ENCODE measurements at places on chromosomes 7 and 10. TPM values are rescaled to one million over a fixed set of nuclear protein-coding genes. Genes with fewer than 3 reads are reported as not detected.

DNA sequence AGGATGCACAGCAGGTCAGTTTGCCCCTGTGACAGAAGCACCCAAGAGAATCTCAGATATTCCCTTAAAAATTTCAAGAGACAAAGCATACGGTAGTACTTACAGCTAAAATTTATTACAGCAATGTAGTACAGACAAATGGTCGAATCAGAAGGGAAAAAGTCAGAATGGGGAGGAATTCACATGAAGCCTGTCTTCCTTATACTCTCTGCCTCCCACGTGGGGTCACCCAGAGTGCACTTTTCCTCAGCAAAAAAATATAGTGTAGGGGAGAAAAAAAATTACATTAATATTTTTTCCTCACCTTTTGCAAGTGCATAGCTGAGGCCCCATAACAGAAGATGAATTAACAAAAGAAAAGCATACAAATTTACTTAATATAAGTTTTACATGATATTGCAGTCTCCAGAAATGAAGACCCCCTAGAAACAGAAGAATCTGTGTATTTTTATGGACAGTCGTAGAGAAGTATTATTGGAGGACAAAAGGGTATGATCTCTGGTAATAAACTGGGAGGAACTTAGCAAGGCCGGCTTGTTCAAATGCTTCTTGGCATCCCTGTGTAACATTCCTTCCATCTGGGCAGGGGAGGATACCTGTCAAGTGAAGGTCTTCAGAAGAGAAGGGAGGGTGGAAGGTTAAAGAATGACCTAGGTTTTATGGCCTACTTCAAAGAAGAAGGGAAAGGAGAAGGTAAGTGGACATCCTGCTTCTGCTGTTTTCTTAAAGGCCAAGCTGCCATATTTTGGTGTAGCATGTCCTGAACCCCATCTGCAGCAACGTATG lies 270.6 kb upstream of the MAGI2 start:
- no peaks in the 10 kb centered on the region for H3K36me3 ChIP-seq
- H3K4me1 ChIP-seq, result no peaks in the 10 kb centered on the region
- DNase-seq, result no peak
- no peak overlapping the region for H3K4me3 ChIP-seq
- no peaks in the 10 kb centered on the region for H3K27me3 ChIP-seq
- no peak overlapping the region for H3K27ac ChIP-seq

PAPSS2 gene
- 0.13 TPM for total RNA-seq

DNA sequence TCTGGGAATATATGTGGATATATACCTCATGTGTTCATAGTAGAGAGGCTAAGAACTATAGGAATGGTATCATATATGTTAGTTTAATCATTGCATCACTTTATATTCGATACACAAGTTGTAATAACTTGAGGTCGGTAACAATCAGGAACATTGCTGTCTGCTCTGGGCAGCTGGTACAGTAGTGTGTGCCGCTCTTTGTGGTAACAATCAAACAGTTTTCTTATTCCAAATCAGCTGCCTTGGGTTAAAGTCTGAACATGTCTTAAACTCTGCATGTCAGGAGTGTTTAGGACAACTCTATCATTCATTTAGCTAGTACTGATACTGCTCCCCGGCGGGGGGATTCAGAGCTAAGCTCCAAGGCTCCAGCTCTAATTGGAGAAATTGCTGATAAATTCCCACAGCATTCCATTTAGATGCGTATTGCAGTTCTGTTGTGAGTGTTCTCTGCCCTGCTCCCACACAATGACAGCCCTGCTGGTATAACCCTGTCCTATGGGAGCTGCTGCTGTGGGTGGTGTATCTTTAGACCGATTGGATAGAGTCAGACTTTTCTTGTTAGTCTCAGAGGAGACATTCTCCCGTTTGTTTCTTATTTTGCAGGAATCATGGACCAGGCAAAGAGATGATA lies 707.5 kb upstream of the FZD8 start:
- H3K4me3 ChIP-seq, result no peak overlapping the region
- no peaks in the 10 kb centered on the region for H3K36me3 ChIP-seq
- H3K4me1 ChIP-seq, result no peaks in the 10 kb centered on the region
- no peaks in the 10 kb centered on the region for H3K27me3 ChIP-seq

GRCh38 chr10:105506262-105506661 lies 865.2 kb downstream of the SORCS3 start:
- no peak for DNase-seq
- H3K36me3 ChIP-seq, result no peaks in the 10 kb centered on the region
- no peaks in the 10 kb centered on the region for H3K27me3 ChIP-seq

DNA sequence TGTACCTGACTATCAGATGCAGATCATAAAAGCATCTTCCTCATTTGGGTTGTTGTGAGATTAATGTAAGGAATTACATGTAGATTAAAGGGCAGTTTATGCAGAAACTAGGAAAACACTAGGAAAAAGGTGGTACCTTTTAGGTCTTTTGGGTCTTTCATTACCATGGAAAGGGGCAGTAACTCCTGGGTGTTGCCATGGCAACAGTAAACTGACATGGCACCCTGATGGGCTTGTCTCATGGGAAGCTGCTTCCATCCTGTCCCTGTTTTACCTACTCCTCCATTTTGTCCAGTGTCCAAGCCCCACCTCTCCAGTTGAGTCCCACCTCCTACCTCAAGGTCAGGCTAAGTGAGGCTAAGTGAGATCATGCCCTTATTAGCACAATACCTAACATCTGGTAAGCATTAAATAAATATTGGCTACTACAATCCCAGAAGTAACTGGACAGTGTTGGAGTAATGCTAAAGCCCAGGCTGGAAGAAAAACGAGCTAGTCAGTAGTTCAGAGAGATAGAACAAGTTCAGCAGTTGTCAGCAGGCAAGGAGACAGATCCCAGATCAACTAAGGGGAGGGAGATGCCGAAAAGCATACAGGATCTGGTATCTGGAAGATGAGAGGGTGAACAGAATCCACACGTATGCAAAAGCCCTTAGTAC lies 240.0 kb upstream of the AUTS2 start:
- DNase-seq, result no peak
- H3K27ac ChIP-seq, result no peak overlapping the region
- H3K4me3 ChIP-seq, result no peak overlapping the region
- no peaks in the 10 kb centered on the region for H3K4me1 ChIP-seq

DNA sequence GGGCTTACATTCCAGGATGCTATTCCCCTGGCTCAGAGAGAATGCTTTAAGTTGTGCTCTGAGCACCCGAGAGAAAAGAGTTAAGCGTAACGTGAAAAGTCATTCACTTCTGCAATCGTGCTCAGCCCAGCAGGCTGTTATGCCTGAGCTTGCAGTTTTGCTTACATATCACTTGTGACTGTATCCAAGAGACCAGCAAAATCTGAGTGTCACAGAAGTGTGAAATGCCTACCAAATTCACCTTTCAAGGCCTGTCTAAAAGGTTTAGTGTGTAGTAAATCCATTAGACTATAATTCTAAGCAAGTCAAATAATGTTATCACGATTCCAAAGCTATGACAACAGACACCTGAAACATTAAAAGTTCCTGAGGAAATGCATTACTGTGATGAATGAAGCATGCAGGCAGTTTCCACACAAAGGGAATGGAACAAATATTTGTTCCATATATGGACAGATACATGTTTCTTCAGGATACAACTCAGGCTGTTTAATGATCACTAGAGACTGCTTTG lies 20.1 kb downstream of the ITGB1 start:
- no peak for DNase-seq
- H3K27me3 ChIP-seq, result no peaks in the 10 kb centered on the region
- H3K4me1 ChIP-seq, result peaks cover 31% of the 10 kb centered on the region
- no peak overlapping the region for H3K4me3 ChIP-seq
- H3K27ac ChIP-seq, result no peak overlapping the region

- no peaks in the 10 kb centered on the region for H3K36me3 ChIP-seq
- DNase-seq, result no peak
- no peak within 1 kb of the TSS for H3K27ac ChIP-seq
- no peak within 1 kb of the TSS for H3K4me3 ChIP-seq
Observed at GRCh38 chr10:122699796-122700455, at the start of gene C10orf120. Gene C10orf120, minus strand, starts transcription at chr10:122699846. Its CDS starts 56 bp downstream, at chr10:122699790.

DENND10 gene
- 33.9 TPM for total RNA-seq

DNA sequence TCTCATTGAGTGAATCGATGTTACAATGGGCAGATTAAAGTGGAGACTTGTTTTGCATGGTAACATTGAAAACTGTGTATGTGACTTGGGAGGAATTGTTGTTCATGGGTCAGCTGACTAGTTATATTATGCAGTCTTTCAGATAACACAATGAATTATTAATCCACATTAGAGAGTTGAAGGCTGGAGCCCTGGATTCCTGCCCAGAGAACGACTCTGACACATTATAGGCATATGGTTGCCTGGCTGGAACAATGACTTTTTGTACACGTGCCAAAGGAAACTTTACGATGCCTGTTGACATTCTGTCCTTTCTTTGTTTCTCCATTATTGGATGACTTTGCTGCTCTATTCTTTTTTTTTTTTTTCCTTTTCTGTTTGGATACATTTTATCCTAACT lies 52.3 kb upstream of the TMEM229A start:
- H3K4me1 ChIP-seq, result no peaks in the 10 kb centered on the region
- no peak for DNase-seq
- no peak overlapping the region for H3K27ac ChIP-seq
- no peaks in the 10 kb centered on the region for H3K36me3 ChIP-seq
- no peaks in the 10 kb centered on the region for H3K27me3 ChIP-seq

PSTK gene
- 10.6 TPM for total RNA-seq

DKK1 gene
- total RNA-seq, result not detected

DNA sequence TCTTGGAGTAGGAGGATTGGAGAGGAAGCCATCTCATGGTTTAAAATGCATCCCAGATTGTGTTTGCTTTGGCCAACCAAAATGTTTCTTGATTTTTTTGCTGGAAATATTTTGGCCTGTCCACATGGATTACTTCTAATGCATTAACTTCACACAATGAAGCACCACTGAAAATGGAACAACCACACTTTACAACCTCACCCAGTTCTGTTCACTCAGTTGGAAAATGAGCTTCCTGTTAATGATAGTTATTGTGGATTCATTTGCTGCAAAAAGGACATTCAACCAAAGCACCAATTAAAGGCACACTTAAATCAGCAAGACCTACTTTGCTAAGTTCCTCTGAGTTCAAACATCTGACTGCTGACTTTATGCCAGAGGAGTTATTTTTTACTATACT lies 11.3 kb upstream of the A1CF start:
- H3K4me1 ChIP-seq, result no peaks in the 10 kb centered on the region
- no peak overlapping the region for H3K4me3 ChIP-seq
- peaks cover 4% of the 10 kb centered on the region for H3K27me3 ChIP-seq
- DNase-seq, result no peak
- H3K27ac ChIP-seq, result no peak overlapping the region

GRCh38 chr7:111708072-111708471 lies 145.8 kb upstream of the IMMP2L start:
- H3K36me3 ChIP-seq, result no peaks in the 10 kb centered on the region
- no peaks in the 10 kb centered on the region for H3K4me1 ChIP-seq
- no peaks in the 10 kb centered on the region for H3K27me3 ChIP-seq
- DNase-seq, result no peak
- H3K27ac ChIP-seq, result no peak overlapping the region
- no peak overlapping the region for H3K4me3 ChIP-seq

DNA sequence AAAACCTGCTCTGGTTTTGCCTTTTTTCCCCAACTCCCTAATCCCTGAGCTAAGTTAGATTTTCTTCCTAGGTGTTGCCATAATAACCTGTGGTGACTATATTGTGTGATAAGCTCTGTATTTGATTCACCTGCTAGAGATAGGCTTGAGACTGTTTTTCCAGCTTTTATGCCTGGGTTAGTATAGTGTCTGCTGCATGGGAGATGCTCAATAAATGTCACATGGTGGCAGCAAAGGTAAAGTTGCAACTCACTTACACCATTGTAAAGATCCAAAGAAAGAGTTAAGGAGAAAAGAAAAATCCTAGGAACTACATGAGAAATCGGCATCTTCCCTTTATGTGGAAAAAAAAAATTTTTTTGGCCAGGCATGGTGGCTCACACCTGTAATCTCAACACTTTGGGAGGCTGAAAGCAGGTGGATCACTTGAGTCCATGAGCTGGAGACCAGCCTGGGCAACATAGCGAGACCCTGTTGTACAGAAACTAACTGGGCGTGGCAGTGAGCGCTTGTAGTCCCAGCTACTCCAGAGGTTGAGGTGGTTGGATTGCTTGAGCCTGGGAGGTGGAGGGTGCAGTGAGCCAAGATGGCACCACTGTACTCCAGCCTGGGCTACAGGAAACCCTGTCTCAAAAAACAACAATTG lies 3.7 kb downstream of the CCNJ start:
- no peak overlapping the region for H3K27ac ChIP-seq
- DNase-seq, result no peak
- H3K4me3 ChIP-seq, result no peak overlapping the region
- peaks cover 2% of the 10 kb centered on the region for H3K36me3 ChIP-seq
- H3K27me3 ChIP-seq, result no peaks in the 10 kb centered on the region

- H3K27ac ChIP-seq, result no peak overlapping the region
- H3K36me3 ChIP-seq, result peaks cover 40% of the 10 kb centered on the region
- no peaks in the 10 kb centered on the region for H3K4me1 ChIP-seq
- no peak overlapping the region for H3K4me3 ChIP-seq
- H3K27me3 ChIP-seq, result no peaks in the 10 kb centered on the region
Observed at GRCh38 chr10:26743091-26743490, 45.6 kb downstream of the PDSS1 start.

RSPH10B2 gene
- total RNA-seq, result 0.54 TPM

GRCh38 chr10:69696073-69696731 lies 66.2 kb downstream of the FAM241B start:
- no peaks in the 10 kb centered on the region for H3K4me1 ChIP-seq
- no peak overlapping the region for H3K27ac ChIP-seq
- H3K4me3 ChIP-seq, result no peak overlapping the region
- H3K36me3 ChIP-seq, result no peaks in the 10 kb centered on the region

DNA sequence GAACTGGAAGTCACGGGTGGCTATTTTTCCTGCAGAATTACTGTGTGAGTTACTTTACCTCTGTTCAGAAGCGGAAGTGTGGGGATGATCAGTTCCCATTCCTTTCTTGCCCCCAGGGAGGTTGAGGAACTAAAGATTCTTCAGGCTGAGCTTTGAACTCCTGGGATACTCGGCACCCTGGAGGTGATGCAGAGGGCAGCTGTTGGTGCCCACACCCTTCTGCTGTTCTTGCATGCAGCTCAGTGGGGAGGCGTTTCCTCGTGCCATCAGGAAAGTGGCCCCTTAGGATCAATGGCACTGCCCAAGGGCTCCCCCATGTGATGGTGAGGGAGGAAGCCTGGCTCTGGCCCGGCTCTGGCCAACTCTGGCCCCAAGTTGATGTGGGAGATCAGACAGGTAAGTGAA lies 44.7 kb upstream of the MXI1 start:
- peaks cover 79% of the 10 kb centered on the region for H3K27me3 ChIP-seq
- peaks cover 13% of the 10 kb centered on the region for H3K4me1 ChIP-seq
- H3K36me3 ChIP-seq, result no peaks in the 10 kb centered on the region
- no peak overlapping the region for H3K4me3 ChIP-seq

DNA sequence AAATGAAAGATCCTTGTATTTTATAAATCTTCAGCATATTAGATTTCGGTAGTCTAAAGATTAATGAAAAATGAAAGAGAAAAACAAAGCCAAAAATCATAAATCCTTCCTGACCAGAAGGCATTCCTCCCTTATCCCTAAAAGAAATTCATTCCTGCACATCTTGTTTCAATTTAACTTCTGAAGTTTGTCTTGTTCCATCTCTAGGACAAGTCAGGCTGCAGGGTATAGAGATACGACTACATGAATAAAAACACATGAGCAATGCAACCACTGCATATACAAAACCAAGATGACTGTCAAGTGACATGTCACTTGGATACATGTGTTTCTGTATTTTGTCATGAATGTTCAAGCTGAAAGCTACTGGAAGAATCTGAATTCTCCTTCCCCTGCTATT lies 214.9 kb downstream of the JAZF1 start:
- no peak for DNase-seq
- peaks cover 5% of the 10 kb centered on the region for H3K4me1 ChIP-seq
- H3K36me3 ChIP-seq, result no peaks in the 10 kb centered on the region
- H3K27me3 ChIP-seq, result no peaks in the 10 kb centered on the region
- no peak overlapping the region for H3K4me3 ChIP-seq

GRCh38 chr10:110410329-110411046 lies 87.2 kb upstream of the DUSP5 start:
- no peaks in the 10 kb centered on the region for H3K27me3 ChIP-seq
- peaks cover 32% of the 10 kb centered on the region for H3K4me1 ChIP-seq
- DNase-seq, result no peak
- H3K36me3 ChIP-seq, result no peaks in the 10 kb centered on the region
- no peak overlapping the region for H3K27ac ChIP-seq
